Neuronal stem cell (in vitro differentiated cells): ENCODE measurements at places on chromosomes 7 and 10.

GRCh38 chr7:55423277-55423711 is 58.2 kb downstream of the LANCL2 start:
- DNase-seq: no peak

- DNase-seq: no peak
These were observed 226.3 kb downstream of the AHR start for GRCh38 chr7:17524746-17525145.

GRCh38 chr7:159096736-159097581 is 47.7 kb downstream of the VIPR2 start:
- DNase-seq: no peak

GRCh38 chr10:24502801-24503460 is 220.8 kb downstream of the ARHGAP21 start:
- DNase-seq: no peak

GRCh38 chr10:106179430-106179829 is 985.1 kb downstream of the SORCS1 start:
- DNase-seq: no peak

- no peak for DNase-seq
These were observed 1038.3 kb downstream of the LRMDA start for GRCh38 chr10:76469675-76470074.

- DNase-seq: no peak
These were observed 664.7 kb downstream of the INHBA start for GRCh38 chr7:41038211-41038610.

- DNase-seq: no peak
These were observed 61.0 kb downstream of the ARHGAP12 start for GRCh38 chr10:31867646-31868045.

GRCh38 chr7:143181349-143181748 is 1.9 kb upstream of the TAS2R39 start:
- DNase-seq: no peak

DNA sequence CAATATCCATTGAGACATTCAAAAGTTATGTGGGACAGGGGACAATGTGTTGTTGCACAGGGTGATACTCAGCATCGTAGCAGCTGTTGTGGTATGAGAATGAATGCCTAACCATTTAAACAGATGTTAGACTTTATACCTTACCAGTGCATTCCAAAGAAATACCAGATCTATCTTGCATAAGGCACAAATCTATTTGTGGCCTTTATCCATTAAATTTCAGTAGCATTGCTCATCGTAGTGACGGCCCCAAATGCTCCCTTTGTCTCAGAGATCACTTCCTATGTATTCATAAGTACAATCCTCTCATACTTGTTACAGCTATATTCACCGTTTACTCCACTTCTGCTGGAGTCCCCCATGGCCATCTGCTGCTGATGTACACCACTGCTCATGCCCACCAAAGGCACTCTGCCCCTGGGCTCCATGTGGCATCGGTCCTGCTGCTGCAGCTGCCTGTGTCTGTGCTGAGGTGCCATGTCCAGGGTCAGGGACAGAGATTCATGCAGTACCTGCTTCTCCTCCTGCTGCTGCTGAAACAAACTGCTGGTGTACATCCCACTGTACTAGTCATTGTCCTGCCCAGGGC is 96.3 kb downstream of the CPED1 start:
- DNase-seq: no peak

GRCh38 chr10:117710181-117710798 is 167.7 kb downstream of the EMX2 start:
- no peak for DNase-seq

DNA sequence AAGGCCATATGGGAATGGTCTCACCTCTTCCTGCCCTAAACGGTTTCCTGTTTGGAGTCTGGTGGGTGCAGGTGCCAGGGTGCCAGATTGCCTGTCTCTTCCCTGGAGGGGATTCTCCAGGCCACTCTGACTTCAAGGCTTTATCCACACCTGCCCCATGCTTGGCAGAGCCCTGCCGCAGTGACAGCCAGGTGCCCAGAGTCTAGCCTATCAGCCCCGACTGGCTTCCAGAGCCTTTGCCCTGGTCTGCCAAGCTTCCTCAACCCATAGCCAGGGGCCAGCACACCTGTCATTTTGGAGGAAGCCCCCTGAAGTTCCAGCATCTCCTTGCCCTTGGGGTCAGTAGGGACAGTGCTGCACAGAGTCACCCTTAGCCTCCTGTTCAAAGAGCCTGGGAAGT is 21.6 kb downstream of the TBATA start:
- DNase-seq: no peak

DNA sequence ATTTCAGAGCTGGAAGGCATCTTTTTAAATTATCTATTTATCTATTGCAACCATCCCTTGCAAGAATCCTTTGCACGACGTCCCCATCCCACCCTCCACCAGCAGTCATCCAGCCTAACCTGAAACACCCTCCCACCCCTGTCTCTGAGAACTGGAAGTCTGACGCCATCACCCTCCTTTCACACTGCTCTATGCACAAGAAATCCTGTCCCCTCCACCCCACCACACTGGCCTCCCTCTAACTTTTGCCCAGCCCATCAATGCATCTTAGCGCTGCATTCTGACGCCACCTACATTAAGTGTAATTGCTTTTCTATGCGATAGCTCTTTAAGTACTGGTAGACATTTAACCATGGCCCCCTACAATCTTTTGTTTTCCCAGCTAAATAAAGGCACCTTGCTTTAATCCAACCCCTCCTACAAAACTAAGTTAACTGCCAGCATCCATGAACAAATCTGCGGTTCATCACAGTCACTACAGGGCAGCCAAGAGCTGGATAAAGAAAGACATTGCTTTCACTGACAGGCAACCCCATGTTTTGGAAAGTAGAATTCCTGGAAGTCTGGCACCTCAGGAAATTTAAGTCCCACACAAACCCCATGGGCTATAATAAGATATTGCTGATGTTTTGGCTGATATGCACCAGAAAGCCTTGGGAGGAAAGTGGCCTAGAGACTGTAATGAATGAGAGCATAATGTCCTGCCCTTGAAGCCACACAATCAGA is 128.0 kb downstream of the GLI3 start:
- DNase-seq: no peak
